ENCODE measurements at places on chromosomes 1 and 21.

GRCh38 chr1:60535713-60536112, 462.1 kb upstream of the C1orf87 start:
- DNase-seq, result no peak

- DNase-seq, result no peak
Measured at GRCh38 chr1:62426237-62426636, 10.6 kb upstream of the USP1 start.

- DNase-seq, result peak; percentile 23
Measured at GRCh38 chr1:51417496-51418383, 87.4 kb upstream of the TTC39A start.

DNA sequence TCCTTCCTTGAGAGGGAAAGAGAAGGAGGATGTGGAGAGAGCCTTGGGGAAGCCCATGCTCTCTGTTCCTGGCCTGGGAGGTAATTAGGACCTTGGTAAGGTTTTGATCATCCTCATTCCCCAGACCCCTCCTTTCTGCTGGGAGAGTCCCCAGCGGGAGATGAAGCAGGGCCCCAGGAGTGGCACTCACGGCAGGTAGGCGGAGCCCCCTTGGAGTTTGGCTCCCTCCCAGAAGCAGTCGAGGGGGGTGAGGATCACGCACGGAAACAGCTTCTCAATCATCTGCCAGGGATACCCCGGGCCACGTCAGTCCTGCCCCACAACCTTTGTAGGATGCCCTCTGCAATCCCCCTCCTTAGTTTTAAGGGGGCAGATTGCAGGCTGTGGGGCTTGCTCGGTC, 11.5 kb downstream of the PTCH2 start:
- DNase-seq, result no peak

GRCh38 chr1:4175566-4176405, 275.7 kb upstream of the C1orf174 start:
- DNase-seq, result no peak

DNA sequence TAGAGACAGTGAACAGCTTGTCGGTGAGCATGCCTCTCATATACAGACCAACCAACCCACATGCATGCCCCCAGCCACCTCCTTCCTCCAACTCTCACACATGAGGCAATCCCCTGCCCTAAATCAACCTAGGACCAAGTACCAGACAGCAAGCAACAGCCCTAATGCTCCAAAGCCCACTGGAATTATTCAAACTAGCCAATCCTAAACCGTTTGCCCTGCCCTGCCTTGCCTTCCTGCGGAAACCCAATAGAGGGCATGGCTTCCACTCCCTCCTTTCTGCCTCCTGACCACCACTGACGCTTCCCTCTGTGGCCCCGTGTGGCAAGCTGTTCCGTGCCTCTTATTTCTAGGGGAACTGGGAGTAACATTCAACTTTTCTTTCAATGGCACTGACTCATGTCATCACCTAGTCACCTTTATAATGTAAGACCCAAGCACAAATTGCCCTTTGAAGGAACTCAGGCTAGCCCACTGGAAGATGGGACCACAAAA, 129.3 kb upstream of the GJB5 start:
- no peak for DNase-seq

GRCh38 chr1:115320377-115320776, 17.7 kb downstream of the NGF start:
- DNase-seq, result peak; percentile 57

DNA sequence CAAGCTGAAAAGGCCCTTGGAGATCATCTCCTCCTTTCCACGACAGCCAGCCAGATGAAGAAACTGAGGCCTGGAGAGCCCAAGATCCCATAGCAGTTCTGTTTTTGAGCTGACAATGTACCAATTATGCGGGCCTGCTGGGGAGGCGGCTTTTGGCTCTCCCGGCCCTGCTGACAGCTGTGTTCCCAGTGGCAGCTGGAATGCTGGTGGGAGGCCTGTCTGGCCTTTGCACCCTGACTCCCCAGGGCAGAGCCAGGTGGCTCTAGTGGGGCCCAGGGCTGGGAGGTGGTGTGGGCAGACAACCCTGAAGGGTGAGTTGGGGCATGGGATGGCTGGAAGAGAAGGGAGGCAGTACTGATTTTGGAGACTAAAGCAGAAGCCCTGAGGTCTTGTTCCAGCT, 30.7 kb upstream of the WASF2 start:
- DNase-seq, result no peak

GRCh38 chr1:174968750-174969244, 30.9 kb upstream of the CACYBP start:
- DNase-seq, result peak; percentile 55

- DNase-seq, result no peak
Measured at GRCh38 chr1:68100571-68100970, 50.1 kb upstream of the DIRAS3 start.
